GM12865 (cell line): ENCODE measurements at places on chromosomes 12 and 14.

DNA sequence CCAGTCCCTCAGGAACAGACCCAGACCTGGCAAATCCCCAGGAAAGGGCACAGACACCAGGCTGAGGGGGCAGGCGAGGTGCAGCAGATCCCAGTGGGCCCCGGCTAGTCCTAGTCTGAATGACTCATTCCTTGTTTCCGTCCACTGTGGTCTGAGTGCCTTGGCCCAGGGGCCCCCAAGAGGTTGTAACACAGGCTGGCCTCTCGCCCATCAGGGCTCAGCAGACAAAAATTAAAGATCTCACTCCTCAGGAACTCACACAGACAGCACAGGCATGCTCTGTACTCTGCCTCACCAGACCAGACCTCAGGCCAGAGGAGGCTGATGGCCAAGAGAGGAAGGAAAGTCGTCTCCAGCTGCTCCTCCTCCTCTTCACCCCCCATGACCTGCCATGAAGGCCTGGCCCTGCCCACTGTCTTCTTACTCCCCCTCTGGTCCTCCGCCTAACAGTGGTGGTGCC lies 7.7 kb upstream of the LTBP2 start:
- DNase-seq, result no peak

DNA sequence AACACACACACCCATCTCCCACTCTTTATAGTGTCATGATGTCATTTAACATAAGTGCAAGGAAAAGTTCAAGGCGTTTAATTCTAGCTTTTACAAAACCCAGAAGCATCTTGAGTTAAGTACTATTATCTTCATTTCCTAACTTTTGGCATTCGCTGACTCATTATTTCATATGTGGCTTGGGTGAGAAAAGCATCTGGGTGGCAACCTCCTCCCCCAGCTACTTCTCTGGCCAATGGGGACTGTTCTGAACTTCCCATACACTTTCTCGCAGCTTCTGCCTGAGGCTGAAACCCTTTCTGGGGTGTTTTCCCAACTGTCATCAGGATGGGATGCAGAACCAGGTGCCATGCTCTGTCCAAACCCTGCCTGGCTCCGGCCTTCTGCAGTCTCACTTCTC lies 2.8 kb upstream of the MARK3 start:
- no peak for DNase-seq

DNA sequence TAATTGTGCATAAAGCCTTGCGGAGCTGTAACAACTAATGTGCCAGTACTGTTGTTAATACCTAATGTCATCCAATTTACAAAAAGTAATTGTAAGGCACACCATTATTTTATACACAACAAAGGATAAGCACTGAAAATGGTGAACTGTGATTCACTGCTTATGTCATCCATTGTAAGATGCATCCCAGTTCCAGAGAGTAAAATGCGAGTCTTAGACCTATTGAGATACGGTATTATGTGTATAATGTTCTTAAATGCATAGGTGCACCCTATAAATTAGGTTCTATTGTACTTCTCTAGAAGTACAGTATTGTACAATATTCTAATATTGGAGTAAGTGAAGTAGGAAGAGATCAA lies 406 bp downstream of the PARP2 start:
- DNase-seq, result no peak

DNA sequence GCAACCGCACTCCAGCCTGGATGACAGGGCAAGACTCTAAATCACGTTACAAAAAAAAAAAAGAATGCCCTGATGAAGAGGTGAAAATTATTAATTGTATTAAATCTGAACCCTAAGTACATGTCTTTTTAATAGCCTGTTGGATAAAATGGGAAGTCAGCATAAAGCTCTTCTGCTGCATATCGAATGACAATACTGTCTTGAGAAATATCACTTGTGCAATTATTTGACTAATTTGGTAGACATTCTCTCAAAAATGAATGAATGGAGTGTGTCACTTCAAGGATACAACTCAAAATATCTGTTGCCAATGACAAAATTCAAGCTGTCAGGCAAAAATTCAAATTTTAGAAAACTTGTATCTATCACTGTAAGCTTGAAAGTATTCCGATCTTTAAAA lies 38.9 kb downstream of the DNAI7 start:
- DNase-seq, result no peak

DNA sequence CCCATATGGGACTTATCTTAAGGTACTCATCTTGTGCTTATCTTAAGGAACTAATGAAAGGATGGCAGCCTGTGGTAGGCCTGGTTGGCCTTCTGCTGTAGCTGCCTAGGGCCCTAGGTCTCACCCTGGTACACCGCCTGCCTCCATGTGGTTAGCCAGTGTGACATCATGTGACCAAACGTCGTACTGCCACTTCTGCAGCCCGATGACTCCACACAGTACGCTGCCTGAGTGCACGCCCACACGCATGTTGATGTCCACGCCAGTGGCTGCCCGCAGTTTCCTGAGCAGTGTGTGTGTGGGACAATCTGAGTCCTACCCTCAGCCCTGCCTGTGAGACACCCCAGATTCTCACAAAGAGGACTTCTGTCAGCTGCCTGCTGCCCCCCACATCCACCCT lies 5.1 kb downstream of the ADCY4 start:
- no peak for DNase-seq

DNA sequence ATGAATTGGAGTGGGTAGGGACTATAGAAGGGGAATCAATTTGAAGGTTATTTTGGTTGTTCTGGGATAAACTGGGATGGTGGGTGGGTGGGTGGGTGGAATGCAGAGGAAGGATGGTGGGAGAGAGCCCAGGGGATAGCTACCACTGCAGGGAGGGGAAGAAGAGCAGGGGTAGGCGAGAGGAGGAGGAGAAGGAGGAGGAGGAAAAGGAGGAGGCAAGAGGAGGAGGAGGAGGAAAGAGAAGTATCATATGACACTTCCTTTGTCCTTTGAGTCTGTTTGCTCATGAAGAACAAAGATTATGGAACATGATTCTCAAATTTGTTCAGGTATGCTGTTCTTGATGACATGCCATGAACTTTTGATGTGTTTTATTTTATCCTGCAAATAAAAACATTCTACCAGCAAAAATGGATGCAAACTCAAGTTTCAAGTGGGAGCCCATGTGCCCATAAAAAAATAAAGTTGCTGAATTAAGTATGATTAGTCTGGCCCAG lies 4.1 kb upstream of the BEST3 start:
- DNase-seq, result no peak

DNA sequence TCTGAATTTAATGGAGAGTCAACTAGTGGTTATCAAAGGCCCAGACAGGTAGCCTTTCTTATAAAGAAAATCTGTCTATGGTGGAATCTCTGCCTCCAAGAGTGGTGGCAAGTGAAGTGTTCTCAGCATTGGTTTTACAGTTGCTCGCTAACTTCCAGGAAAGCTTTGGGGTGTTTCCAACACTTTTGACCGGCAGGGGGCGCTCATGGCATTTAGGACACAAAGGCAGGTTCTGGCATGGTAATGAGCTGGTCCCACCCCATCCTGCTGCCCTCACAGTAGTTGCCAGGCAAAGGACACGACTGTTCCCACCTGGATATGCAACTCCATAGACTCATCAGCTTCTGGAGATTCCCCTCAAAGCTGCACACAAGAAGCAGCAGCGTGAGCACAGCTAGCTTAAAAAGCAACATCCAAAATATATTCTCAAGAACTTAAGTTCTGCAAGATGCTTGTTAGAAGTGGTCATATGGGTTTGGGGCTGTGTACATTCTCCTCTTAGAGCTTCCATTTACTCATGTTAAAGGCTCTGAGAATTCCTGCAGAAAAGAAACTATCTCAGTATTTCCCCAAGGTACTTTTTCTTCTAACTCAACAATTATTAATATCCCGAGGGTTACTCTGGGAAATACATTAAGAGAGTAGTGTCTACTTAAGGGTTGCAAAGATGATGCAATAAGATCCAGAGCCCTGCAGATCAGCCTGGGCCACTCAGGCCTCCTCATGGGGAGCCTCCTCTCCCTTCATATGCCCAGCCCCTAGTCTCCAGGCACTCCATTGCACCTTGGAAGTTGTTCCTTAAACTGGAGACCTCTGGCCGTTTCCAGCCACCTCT lies 14.8 kb downstream of the PROX2 start:
- DNase-seq, result peak; percentile 90

- DNase-seq, result no peak
Observed at GRCh38 chr12:123061441-123062205, 81.1 kb downstream of the ARL6IP4 start.

DNA sequence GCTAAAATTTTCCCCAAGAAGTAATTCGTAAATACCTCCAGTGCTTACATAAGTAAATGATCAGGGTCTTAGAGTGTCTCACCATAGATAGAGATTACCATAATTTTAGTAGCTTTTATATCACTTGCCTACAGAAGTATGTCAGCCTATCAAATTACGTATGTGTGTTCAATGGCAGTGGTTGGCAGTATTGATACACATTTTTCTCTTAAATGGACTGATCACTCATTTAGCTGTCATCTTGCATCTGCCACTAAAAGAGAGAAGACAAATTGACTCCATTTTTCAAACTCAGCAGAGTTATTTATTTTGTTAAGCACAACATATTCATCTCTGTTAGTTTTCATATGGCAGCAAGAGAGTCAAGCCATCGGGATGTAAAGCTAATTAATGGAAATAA lies 413.1 kb upstream of the CLEC14A start:
- DNase-seq, result no peak
